ENCODE measurements at places on chromosomes 5 and 9. TPM values are rescaled to one million over a fixed set of nuclear protein-coding genes. Genes with fewer than 3 reads are reported as not detected.

The PHF24 gene
- total RNA-seq = not detected

The NMUR2 gene
- not detected for total RNA-seq

- no peak overlapping the region for H3K4me3 ChIP-seq
- no peaks in the 10 kb centered on the region for H3K27me3 ChIP-seq
- H3K27ac ChIP-seq = no peak overlapping the region
These were observed 297.4 kb downstream of the TENT4A start for GRCh38 chr5:7010591-7010990.

DNA sequence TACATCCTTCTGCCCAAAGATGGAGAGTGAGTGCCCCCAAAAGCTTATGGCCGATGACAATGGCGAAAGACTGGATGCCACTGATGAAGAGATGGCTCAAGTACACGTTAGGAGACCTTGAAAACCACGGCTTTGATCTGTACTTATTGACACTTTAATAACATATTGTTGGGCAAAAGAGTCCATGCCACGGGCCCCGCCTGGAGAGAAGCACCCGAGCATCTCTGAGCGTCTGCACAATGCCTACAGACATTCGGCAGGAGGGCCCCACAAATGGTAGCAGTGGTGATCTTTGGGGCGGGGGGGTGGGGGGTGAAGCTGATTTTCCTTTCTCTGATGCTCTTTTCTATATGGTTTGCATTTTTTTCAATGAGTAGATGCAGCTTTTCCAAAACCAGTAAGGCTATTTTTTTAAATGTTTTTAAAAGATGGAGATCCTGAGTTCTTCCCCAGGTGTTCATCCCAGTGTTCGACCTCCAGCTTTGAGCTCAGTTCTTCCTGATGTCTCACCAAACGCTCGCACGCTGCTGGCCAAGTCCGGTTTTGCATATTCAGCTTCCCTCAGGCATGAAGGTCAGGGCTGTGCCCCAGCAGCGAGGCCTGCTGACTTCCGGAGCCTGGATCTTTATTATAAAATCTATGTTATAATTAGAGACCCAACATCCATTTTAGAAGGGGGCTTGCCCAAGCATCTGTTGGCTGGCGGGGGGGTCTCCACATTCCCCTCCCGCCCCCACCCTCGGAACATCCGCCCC is 34.3 kb upstream of the BARHL1 start:
- no peaks in the 10 kb centered on the region for H3K4me1 ChIP-seq
- H3K4me3 ChIP-seq = no peak overlapping the region
- H3K27ac ChIP-seq = no peak overlapping the region
- H3K27me3 ChIP-seq = peaks cover 39% of the 10 kb centered on the region
- DNase-seq = no peak

DNA sequence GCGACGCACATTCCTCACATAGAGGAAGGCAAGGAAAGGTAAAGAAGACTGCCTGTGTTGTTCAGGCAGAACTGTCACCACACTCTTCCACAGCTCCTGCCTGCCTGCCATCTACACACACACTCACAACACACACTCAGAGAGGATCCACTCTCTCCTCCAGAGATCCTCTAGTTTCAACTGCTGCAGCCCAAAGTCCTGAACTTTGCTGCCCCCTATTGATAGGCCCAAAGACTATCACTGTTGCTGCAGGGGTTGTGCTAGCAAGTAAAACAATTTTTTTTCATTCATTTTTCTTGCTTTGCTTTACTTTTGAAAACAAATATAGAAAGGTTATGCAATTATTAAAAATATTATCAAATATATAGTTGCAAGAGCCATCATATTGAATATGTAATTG is 5.9 kb upstream of the CFAP90 start:
- peaks cover 16% of the 10 kb centered on the region for H3K27me3 ChIP-seq
- no peak overlapping the region for H3K4me3 ChIP-seq
- peak; percentile 59 for DNase-seq
- peaks cover 26% of the 10 kb centered on the region for H3K36me3 ChIP-seq
- H3K27ac ChIP-seq = no peak overlapping the region

GRCh38 chr9:93950619-93951601 is 4.2 kb downstream of the BARX1 start:
- H3K4me3 ChIP-seq = peak overlapping the region; percentile 52
- DNase-seq = no peak
- H3K27ac ChIP-seq = no peak overlapping the region
- peaks cover 84% of the 10 kb centered on the region for H3K27me3 ChIP-seq
- H3K36me3 ChIP-seq = peaks cover 3% of the 10 kb centered on the region
